ENCODE measurements at places on chromosomes 6 and 20.

DNA sequence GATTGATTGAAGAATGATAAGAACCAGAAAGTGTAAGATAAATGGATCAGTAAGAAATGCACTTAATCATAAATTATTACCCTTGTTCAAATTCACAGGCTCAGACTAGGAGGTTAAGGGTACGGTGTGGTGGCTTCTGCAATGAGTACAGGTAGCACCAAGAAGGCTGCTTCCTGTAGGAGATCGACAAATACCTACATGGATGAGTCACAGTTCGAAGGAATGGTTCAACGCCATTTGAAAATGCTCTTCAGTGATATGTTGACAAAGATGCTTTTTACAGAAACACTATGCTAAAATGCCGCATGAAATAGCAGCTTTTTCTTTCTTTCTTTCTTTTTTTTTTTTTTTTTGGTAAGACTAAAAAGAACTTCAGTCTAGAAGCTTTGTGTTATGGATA, 116.2 kb downstream of the DTNBP1 start:
- DNase-seq = no peak

DNA sequence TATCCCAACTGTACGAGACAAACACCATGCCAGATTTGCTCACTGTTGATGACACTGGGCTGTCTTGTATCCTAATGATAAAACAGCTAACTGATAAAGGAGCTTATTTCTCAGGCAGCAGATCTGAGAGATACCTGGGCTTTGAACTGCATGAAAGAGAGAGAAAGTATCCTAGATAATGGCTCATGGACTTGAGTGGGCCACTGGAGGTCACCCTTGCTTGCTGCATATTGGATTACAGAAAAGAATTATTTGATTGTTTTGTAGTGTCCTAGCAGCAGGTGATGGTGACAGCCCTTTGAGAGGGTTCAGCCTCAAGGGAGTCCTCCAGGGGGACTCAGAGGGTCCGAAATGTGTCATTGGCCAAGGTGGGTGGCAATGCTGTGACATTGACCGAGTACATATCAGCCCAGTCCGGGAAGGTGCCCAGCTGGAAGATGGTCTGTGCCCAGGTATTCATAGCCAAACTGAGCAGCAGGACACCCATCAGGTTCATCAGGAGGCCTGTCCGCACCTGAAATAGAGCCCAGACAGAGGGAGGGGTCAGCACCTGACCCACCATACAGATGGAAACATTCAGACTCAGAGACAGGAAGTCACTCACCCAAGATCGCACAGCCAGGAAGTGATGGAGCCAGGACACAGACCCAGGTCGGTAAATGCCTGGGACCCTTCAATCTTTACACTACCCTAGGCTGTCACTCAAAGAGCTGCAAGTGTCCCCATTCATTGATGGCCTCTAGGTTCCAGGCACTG, 9.4 kb upstream of the OCSTAMP start:
- DNase-seq = no peak

DNA sequence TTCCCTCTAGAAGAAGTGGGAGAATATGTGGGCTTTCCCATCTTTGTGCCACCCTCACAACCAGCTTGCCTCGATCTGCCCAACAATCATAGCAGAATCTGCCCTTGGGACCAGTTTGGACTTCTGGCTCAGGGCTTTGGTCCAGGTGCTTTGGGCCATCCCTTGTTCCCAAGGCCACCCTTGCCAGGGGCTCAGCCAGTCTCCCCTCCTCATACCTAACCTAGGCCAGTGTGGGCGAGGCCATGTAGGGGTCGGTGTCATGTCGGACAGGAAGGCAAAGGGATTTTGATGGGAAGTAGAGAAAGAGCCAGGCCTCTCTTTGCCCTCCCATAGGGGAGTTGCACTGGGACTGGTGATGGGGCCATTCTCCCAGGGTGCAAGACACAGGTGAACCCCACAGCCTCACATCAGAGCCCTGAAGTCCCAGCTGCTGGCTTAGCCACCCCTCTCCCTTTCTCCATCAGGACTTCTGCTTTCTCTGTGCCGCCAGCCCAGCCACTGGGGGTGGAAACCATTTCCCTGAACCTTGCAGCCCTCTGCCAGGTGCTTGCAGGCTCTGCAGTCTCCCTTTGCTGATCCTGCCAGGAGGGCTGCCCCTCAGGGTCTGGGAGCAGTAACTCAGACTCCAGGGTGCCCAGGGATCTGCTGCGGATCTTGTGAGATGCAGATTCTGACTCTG, 60.7 kb downstream of the SLC24A3 start:
- no peak for DNase-seq

DNA sequence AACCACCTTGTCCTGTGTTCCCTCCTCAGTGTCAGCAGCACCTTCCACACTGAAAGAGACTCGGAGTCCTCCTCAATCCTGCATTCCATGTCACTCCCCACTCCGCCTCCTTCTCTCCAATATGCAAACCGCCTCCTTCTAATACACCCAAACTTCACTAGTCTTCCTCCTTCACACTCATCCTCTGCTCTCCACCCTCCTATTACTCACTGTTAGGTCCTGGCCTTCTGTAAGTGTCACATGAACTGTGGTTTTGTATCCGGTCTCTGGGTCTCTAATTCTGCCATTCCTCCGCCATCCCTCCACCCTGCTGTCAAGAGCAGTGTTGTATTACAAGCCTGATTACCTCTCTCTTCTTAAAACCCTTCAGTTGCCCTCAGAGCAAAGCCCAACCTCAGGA, 200.5 kb upstream of the CDYL start:
- no peak for DNase-seq

DNA sequence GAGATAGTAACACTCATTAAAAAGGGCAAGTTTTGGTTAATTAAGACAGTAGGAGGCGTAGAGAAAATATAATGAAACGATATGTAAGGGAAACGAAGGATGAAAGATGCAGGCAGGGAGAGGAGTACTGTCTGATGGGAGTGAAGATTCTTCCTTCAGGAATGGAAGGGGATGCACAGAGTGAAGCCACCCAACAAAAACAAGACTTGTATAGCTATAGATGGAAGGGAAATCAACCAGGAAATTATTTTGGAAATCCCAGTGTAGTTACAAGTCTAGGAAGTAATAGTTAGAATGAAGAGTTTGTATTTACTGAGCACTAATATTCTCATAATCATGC, 19.7 kb upstream of the HLA-DRB1 start:
- no peak for DNase-seq

Data from GM23338 (cell line).